ENCODE measurements at places on chromosomes 3 and 15.
A peak's percentile ranks its signal among the peaks of the same experiment; 100 is the strongest.

DNA sequence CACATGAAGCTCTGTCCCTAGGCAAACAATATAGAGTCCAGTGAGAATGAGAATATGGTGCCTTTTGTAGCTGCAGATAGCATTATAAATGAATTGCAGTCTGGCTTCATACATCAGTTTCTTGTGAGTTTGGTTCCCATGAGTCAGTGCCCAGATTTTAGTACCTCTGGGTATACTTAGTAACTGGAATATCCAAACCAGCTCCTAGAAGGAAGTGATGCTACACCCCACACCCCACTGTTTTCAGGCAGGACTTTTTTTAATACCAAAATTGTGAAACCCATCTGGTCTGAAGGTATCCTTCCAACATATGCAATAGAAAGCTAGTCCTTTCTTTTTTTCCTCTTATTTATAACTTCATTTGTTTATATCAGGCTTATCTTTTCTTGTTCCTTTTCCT is 42.1 kb upstream of the FOXP1 start:
- DNase-seq = no peak

DNA sequence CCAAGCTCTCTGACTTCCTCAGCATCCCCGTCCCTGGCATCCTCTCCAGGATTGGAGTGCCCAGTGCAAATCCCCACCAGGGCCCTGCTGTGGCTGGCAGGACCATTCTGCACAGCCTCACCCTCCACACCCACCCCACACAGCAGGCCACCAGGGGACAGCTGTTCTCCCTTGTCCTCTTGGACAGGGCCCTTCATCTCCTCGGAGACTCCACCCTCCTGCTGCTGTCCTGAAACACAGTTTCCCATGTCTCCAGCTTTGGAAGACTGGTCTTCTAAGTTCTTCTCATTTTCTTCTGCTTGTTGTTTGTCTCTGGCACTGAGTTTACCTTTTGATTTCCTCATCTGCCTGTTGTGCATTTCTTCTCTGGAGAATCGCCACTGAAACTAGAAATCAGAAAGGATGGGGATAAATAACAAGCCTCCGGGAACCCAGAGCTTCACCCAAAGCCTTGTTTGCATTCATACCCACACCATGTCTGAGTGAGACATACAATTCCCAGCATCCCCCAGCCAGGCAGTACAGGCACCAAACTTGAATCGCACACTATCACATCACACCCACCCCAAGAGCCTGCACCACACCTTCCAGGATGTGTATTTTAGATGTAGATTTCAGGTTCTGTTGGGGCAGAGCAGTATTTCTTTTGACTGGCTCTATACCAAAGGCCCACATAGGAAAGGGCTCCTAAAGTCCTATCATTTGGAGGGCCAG is 52.0 kb downstream of the OXNAD1 start:
- no peak for DNase-seq

GRCh38 chr3:191549357-191549756 is 88.4 kb downstream of the PYDC2 start:
- DNase-seq = no peak

DNA sequence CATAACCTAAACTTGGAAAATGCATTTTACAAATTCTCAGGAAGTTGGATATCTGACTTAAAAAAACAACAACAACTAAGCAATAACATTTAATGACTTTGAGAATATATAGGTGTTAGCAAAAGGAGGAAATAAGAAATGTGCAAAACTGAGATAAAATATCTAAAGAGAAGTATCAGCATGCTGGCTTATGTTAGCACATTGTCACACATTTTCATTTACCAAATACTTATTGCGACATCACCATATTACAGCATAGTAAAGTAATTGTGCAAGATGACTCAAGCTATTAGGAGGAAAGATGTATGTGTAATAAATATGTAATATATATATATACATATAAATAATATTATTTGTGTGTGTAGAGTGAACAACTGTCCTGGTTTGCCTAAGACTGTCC is 9.2 kb downstream of the PTX3 start:
- no peak for DNase-seq

- DNase-seq = no peak
Measured at GRCh38 chr15:94305133-94305532, 73.8 kb downstream of the MCTP2 start.

DNA sequence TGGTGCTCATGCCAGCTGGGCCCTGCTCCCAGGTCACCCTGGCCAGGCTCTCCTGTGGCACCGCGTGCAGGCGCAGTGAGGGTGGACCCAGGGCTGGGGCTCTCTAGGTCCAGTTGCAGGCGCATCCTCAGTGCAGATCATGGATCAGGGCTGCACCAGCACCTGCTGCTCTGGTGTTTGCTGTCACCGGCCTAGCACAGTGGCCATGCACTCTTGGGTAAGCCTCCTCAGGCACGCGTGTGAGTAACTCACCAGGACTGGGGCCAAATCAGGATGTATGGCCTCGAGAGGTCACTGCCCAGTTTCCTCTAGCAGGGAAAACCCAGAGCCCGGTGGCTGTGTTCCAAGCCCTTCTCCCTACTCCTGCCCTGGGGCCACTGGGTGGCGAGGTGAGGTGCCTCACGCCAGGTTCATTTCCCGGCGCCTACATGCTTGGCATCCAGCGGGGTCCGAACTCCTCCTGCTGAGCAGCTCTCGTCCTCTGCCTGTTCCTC is 45.5 kb upstream of the SLC41A3 start:
- no peak for DNase-seq

DNA sequence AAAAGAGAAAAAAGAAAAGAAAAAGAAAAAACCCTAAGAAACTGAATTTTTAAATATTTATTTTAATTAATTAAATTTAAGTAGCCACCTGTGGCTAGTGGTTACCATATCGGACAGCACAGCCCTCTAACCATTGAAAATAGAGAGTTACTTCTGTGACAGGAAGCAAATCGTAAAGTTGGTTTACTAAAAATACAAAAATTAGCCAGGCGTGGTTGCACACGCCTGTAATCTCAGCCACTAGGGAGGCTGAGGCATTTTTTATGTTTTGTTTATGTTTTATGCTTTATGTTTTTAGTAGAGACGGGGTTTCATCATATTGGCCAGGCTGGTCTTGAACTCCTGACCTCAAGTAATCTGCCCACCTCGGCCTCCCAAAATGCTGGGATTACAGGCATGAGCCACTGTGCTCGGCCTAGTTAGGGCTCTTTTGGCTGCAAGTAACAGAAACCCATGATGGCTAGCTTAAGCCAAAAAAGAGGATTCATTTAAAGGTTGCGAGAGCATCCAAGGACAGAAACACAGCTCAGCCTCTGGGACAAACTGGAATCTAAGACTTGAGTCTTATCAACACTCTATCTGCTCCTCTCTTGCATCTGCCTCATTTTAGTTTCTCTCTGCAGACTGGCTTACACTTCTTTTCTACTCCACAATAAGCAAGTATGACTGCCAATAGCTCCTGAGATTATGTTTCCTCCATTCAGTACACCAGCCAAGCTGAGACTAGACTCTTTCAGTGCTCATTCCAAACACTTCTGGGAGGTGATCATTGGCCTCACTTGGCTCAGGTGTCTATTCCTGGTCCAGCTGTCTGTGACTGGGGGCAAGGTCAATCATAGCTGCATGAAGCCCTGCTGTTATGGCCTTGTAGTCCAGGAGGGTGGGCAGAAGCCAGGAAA is 6.8 kb upstream of the SKIL start:
- DNase-seq = no peak

- DNase-seq = peak; percentile 61
Measured at GRCh38 chr15:73367624-73368300, 996 bp downstream of the HCN4 start.

GRCh38 chr15:31200735-31201151 is 99.2 kb upstream of the TRPM1 start:
- peak; percentile 78 for DNase-seq

DNA sequence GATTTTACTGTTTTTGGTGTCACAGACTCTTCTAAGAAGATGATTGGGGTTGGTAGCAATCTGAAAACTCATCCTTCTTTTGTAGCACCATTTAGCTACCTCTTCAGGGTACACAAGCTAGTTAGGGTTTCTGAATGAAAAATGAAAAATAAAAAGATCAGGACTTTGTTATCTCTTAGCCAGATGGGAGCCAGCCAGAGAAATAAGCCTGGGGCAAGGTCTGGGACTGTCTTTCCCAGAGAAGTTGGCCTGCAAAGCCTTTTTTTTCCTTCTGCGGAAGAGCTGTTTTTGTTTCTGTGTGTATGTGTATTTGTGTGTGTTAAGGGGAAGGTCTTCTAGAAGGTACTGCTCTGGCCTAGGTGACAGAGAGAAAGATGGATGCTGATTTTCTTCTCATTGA is 150.7 kb upstream of the AGTR1 start:
- no peak for DNase-seq

GRCh38 chr3:60579734-60580133 is 671.5 kb downstream of the FHIT start:
- DNase-seq = no peak

- no peak for DNase-seq
Measured at GRCh38 chr3:108062051-108062450, 28.8 kb downstream of the CD47 start.

DNA sequence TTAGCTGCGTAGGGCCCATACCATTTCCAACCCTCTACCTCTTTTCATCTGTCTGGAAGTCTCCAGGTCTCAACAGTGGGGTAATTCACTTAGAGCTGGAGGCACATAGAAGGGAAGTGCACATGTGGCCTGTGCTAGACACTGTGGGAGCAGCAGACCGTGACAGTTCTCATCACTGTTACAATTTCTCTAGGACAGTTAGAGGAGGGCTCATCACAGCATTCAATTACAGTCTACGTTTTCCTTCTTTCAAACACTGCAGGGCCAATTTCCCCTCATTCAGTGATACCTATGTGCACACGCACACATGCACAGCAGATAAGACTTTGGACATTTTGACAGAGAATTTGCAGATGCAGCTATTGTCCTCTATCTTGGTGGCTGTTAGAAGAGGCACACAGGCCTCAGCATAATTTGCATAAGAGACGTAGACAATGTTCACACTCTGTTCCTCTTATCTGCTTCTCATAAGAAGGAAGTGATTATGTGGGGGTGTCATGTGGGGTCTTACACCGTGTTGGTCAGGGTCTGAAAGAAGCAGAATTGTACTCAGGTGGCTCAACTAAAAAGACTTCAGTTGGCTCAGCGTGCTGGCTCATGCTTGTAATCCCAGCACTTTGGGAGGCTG is 12.6 kb upstream of the HRG start:
- no peak for DNase-seq
